ENCODE measurements at places on chromosomes 13 and 19.

DNA sequence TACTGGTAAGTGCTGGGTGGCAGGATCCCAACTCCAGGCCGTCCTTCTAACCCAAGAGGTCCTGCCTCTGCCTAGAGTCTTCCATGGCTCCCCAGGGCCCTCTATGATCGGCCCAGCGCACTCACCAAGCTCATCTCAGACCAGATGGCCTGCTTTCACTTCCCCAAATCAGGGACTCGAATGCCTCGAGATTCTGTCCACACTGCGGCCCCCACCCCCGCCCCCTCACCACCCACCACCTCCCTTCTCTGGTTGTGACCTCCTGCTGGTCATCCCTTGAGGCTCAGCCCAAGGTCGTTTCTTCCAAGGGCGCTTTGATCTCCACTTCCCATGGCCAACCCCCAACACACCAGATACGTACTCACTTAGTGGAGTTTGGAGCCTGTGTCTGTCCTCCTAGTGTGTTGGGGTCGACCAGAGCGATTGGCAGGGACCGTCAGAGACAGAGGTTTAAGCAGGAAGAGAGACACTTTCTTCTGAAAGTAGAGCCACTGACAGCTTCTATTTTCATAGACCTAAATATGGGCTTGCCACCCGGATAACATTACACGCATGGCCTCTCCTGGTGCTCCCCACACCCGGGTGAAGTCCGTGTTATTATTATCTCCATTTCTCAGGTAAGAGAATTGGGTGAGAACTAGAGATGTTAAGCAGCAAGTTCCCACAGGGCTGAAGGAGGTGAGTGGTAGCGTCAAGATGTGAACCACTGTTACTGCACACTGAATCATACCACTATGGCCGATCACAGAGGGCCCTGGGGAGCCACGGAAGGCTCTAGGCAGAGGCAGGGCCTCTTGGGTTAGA lies at the start of gene FCER2:
Gene FCER2, minus strand, starts transcription at position 478 of the 804 bp plus-strand sequence. CDS start 2,371 bp downstream, outside the sequence.
- no peak for DNase-seq

- DNase-seq, result no peak
Observed at GRCh38 chr19:47275791-47276461, 1.2 kb downstream of the INAFM1 start.

DNA sequence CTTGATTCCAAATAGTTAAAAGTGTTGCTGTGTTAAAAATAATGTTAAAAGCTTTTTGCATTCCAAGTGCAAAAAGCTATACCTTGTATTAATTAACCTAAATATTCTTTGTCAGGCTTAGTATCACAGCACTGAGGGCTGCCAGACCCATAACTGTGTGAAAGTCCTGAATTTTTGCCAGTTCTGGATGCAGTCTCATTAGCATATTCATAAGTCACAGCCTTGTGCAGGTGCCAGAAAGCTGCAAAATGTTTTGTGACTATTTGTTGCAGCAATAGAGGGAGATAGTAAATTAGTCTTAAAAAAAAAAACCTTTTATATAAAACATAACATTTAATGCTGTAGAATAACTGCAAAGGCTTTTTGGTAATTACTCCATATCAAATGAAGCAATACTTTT lies 56.6 kb downstream of the SLITRK1 start:
- no peak for DNase-seq

DNA sequence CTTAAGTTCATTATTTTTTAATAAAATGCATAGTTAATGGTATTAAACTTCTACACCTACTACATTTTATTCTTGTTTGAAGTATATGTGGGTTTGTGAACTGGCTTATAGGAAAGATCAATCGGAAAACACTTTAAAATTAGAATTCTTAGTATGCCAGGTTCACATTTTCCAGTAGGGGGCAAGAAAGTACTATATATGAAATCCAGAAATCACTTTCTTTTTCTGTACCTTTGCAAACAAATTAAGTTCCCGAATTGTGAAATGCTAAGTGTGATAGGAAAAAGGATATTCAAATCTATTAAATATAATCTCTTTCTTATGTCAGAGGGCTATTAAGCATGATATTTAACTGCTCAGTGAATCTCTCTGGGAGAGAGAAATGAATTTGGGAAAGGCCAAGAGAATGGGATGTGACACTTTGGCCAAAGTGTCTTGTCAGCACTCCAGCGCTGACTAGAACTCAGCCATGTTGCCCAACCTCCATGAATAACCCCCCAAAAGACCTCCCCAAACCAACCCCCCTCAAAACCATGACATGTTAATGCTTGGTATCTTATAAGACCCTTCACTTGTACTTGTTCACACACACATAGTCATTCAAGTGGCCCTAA lies 122.6 kb upstream of the SLC10A2 start:
- DNase-seq, result peak; percentile 58

GRCh38 chr19:13796301-13797057 lies 1.2 kb downstream of the ZSWIM4 start:
- peak; percentile 97 for DNase-seq

GRCh38 chr19:3506384-3507340 lies 551 bp downstream of the FZR1 start:
- DNase-seq, result peak; percentile 37

DNA sequence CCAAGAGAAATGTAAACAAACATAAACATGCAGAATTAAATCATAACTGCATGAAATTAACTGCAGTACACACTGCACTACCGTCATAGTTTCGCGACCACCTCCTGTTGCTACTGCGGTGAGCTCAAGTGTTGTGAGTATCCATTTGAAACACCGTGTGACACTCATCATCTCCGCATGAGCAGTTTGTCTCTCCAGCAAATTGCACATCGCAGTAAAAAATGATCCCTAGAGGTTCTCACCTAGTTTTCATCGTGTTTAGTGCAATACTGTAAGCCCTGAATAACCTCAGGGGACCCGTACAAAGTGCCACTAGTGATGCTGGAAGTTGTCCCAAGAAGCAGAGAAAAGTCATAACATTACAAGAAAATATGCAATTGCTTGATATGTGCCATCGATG lies 147.7 kb downstream of the DPF1 start:
- DNase-seq, result no peak

- DNase-seq, result no peak
Observed at GRCh38 chr19:33998302-33998701, 174.0 kb upstream of the LSM14A start.

DNA sequence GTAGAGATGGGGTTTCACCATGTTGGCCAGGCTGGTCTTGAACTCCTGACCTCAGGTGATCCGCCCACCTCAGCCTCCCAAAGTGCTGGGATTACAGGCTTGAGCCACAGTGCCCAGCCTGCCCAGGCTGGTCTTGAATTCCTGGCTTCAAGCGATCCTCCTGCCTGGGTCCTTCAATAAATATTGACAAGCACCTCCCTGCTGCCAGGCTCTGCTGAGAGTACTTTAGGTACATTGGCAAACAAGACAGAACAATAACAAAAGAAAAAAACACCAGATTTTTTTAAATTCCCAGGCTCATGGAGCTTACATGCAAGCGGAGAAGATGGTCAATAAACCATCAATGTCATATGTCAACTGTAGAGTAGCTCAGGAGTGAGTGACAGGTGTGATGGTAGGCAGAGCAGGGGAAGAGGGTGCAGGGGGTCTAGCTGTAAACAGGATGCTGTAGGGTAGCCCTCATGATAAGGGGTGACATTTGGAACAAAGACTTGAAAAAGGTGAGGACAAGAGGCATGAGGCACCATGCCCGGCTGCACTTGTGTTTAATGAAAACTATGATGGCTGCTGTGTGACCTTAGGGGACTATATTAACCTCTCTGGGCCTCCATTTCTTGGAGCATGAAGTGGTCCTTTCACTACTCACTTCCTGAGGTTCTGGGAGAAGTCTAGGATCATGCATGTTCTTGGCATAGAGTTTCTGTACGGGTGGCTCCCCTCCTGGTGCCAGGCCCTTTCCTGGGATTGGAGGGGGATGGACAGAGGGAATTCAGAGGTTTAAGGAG lies 19.6 kb downstream of the SULT2B1 start:
- DNase-seq, result no peak

DNA sequence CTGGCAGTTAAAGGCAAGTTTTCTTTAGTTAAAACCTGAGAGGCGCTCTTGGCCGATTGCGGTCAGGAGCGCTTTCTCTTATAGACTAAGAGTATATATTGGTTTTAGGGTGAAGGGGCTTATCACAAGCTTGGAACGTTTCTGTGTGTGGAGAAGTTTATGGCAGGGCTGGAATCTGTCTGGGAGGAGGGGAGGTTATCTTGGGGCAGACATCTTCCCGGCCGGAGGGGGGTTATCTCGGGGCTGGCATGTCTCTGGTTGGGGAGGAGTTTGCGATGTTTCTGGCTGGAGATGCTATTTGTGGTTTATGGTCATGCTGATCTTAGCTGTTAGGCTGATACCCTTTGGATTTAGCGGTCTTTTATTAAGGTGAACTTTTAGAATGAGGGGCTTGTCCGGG lies 18.3 kb downstream of the KDM4B start:
- no peak for DNase-seq

GRCh38 chr13:107088061-107088460 lies 520.1 kb upstream of the ARGLU1 start:
- no peak for DNase-seq

DNA sequence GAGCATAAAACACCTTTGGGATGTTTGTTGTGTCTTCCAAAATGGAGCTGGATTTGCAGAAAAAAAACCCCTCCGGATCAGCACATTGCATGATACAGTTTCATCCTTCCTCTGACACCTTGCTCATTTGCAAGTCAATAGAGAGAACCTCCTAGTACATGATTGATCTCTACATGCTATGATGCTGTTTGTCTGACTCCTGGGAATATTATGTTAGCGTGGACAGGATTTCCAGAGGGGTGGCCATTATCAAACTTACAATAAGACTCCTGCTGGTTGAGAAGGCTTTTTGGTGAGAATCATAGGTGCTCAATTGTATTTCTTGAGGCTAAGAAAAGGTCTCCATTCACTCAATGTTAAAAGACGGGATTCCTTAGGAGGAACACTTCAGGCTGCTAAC lies 75.9 kb upstream of the SCEL start:
- DNase-seq, result no peak

DNA sequence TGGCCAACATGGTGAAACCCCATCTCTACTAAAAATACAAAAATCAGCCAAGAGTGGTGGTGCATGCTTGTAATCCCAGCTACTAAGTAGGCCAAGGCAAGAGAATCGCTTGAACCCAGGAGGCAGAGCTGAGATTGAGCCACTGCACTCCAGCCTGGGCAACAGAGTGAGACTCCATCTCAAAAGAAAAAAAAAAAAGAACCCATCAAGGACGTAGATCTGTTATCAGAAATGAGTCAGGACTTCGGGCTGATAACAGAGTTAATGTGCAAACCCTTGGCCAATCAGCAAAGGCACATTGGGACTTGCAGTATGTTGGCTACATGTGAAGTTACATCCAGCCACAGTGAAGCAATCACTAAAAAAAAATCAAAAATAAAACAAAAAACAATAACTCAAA lies 4.8 kb upstream of the LGALS7B start:
- DNase-seq, result no peak

GRCh38 chr19:54662730-54663129 lies at the start of gene LILRB4:
TSS of gene LILRB4 (plus strand) at chr19:54662985. CDS start at chr19:54663034, 49 bp downstream.
- no peak for DNase-seq

GRCh38 chr13:33017323-33017929 lies 1.2 kb downstream of the KL start:
- peak; percentile 92 for DNase-seq

Data from kidney tubule cell (primary cell).